HTR-8/SVneo (cell line): ENCODE measurements at places on chromosomes 16 and 17.

- DNase-seq, result no peak
These were observed 3.5 kb downstream of the MEFV start for GRCh38 chr16:3252967-3253366.

GRCh38 chr16:85853547-85854545, 45.1 kb upstream of the IRF8 start:
- no peak for DNase-seq

- no peak for DNase-seq
These were observed 5.3 kb upstream of the DDX52 start for GRCh38 chr17:37648555-37648954.

DNA sequence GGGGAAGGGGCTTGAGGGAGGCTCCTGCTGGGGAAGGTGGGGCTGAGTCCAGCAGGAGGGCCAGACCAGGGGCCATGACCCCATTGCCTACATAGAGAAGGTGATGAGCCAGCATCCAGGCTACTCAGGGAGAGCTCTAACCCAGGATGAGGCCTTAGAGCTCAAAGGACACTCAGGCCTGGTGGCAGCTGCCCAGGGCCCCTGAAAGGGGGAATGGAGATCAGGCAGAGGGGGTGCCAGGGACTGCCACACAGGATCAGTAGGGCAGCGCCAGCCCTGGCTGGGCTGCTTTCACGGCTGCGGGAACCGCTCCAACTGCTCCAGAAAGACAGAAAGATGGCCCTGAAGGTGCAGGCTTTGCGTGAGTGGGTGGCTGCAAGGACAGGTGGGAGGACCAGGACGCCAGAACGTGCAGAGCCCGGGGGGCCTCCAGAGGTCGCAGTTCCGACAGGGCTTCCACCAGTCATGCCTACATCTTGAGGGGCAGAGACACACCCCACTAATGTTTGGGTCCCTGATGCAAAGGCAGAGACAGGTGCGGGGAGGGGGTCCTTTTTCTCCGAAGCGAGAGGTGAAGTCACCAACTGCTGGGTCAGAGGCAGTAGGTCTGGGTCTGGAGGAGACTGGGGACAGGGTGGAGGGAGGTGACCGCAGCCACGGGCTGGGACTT, 882 bp upstream of the ATP6V0C start:
- DNase-seq, result no peak

DNA sequence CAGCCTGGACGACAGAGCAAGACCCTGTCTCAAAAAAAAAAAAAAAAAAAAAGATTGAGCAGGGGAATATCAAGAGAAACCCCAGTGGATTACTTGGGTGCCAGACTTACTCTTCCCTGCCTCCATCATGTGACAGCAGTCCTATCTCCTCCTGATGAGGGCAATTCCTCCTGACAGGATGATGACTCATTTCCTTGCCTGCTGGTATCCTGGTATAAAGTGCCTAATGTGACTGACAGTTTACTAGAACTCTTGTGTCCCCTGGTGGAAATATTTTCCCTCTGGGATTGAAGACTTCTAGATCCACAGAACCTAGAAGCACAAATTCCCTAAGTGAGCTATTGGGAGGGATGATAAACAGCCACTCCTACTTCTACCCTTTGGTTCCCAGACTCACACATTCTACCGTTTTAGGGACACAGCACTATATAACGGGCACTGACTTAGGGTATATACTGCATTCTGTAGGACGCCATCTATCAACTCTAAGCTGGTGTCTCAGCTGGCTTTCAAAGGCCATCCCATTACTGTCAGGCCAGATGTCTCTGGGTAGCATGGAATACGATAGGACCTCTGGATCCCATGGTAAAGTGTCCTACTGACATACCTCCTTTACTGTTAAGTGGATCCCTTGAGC, 114.6 kb upstream of the MED13 start:
- DNase-seq, result peak; percentile 98
